CD4-positive, CD25-positive, alpha-beta regulatory T cell (primary cell): ENCODE measurements at places on chromosomes 1 and 21. TPM values are rescaled to one million over a fixed set of nuclear protein-coding genes. Genes with fewer than 3 reads are reported as not detected.

GRCh38 chr1:178528228-178528952 lies 15.5 kb downstream of the TEX35 start:
- peaks cover 3% of the 10 kb centered on the region for H3K4me1 ChIP-seq
- no peaks in the 10 kb centered on the region for H3K36me3 ChIP-seq
- no peak overlapping the region for H3K27ac ChIP-seq
- no peaks in the 10 kb centered on the region for H3K27me3 ChIP-seq
- no peak for DNase-seq
- no peak overlapping the region for H3K4me3 ChIP-seq

DNA sequence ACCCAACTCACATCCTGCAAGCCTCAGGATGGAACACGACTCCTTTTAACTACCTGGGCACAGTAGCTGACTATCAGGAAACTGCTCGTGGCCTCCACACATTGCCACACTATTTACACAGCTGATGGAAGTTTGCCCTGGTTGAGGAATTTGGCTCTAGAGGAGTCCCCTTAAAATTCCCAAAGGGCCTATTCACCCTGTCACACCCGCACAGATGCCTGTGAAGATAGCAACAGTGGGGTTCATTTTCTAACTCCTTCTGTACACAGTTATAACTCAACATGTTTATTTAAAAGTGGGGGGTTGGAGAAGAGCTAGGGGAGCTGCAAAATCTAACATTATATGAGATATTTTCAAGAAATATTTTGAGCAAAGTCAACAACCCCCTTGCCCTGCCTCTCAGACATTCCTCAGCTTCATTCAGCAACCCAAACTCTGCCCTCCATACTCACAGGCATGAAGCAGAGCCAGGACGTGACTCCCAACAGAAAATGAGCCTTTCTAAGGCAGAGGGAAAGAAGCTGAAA lies 35.8 kb upstream of the CCN1 start:
- no peaks in the 10 kb centered on the region for H3K4me1 ChIP-seq
- no peak overlapping the region for H3K4me3 ChIP-seq

DNA sequence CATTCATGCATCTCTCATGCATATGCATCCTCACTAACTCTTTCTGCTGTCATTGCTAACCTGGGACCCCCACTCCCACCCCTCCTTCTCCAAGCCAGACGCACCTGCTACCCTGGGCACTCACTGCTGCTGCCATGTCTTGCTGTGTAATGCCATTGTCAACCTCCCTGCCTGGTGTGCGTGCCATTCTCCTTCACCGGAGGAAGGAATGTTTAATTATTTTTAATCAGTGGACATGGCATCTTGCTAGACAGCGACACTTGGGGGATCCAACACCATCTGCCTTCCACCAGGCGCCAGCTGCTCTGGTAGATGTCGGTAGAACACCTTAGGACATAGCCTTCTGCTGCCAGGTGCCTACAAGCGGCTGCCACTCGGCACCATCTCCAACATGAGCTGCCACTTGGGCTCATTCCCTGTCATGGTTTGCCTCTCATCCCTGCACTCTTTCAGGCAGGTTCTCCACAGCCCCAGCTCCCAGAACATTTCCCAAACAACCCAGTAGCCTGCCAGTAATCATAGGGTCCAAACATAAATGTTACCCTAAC lies 306.9 kb downstream of the TTLL7 start:
- no peaks in the 10 kb centered on the region for H3K4me1 ChIP-seq
- H3K27ac ChIP-seq, result no peak overlapping the region
- no peaks in the 10 kb centered on the region for H3K36me3 ChIP-seq
- DNase-seq, result no peak
- no peak overlapping the region for H3K4me3 ChIP-seq

KCNJ9 gene
- total RNA-seq, result not detected

GRCh38 chr1:213698092-213698702 lies 289.6 kb upstream of the PROX1 start:
- H3K27ac ChIP-seq, result no peak overlapping the region
- H3K27me3 ChIP-seq, result no peaks in the 10 kb centered on the region
- H3K4me3 ChIP-seq, result no peak overlapping the region

DNA sequence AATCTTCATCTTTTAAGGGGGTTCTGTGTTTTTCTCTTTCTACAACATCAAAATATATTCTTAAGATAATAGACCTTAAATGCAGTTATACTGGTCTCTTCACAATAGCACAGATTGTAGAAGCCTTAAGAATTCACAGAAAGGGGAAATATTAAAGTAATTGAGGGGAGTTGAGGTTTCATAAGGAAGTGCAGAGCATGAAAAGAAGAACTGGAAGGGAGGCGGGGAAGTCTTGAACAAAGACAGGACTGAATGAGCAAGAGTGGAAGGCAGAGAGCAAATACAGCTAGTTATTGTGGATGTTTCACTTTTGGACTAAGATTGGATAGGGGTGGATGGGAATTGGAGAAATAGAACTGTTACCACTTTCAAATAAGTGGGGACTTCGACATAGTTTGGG lies 67.7 kb downstream of the PTGER3 start:
- H3K27me3 ChIP-seq, result peaks cover 1% of the 10 kb centered on the region
- no peak for DNase-seq
- H3K36me3 ChIP-seq, result no peaks in the 10 kb centered on the region
- no peaks in the 10 kb centered on the region for H3K4me1 ChIP-seq

BNIPL gene
- total RNA-seq, result 0.94 TPM

DNA sequence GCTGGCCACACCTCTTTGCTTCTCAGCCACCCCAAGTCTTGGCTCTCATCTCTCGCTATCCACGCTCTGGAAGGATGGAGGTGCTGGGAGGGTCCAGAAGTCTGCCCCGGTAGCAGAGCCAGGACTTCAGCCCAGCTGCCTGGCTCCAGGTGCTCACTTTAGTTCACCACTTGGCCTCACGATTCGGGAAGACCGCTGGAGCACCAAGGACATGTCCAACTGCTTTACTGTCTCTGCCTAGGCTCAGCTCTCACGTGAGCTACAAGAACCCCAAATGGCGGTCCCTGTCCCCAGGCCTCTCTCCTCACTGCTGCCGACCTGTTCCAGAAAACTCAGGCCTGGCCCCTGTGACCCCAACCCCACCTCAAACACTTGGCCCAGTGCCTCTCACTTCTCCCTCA lies 3.4 kb downstream of the TRIM11 start:
- H3K36me3 ChIP-seq, result peaks cover 8% of the 10 kb centered on the region
- no peak overlapping the region for H3K27ac ChIP-seq
- H3K4me1 ChIP-seq, result peaks cover 50% of the 10 kb centered on the region
- DNase-seq, result no peak
- no peaks in the 10 kb centered on the region for H3K27me3 ChIP-seq

DNA sequence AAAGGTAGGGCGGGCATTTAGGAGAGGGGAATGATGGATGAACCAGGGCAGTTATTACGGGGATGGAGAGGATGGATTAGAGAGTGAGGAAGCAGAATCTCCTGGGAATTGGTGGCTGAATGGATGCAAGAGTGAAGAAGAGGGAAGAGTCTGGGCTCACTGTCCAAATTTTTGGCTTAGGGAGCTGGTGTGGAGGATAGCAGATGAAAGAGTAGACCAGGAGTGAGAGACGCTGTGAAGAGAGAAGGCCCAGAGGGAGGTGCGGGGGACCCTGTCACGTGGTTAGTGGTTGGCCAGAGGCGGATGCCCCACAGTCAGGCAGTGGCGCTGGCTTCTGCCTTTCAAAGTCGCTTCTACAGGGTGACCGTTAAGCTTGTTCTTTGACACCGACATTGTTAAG lies 78.4 kb downstream of the PEX14 start:
- no peaks in the 10 kb centered on the region for H3K4me1 ChIP-seq
- no peak overlapping the region for H3K27ac ChIP-seq
- peaks cover 5% of the 10 kb centered on the region for H3K36me3 ChIP-seq
- H3K27me3 ChIP-seq, result no peaks in the 10 kb centered on the region
- no peak overlapping the region for H3K4me3 ChIP-seq

CD5L gene
- total RNA-seq, result not detected

RHEX gene
- total RNA-seq, result not detected

DNA sequence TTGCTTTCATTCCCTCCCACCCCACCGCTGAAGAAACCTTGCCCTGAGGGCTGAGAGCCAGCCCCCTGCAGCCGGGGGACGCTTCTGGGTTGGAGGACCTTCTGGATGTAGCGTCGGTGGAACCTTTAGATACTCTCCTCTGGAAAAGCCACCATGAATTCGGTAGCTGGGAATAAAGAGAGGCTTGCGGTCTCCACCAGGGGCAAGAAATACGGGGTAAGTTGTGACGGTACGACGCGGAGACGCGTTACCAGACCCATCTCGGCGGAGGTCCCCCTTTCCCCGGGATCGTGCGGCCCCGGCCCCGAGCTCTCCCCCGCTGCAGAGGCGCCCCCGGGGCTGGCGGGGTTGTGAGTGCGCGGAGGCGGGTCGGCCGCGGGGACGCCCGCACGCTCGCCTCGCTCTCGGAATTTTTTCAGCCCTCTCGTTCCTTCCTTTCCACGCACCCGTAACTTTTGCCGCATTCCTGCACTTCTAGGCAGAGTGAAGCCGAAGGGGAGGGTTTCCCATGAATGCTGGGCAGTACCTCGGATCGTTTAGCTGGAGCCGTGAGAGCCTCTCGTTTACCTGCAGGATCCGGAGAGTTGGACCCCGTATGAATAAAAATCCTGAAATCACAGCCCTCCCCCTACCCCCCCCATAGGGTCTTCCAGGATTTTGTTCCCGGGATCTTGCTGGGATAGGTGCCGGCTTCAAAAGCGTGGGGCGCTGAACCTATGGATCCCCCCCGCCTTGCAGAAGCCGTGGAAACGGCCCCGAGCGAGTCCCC lies 671 bp downstream of the KIF26B start:
- H3K4me3 ChIP-seq, result peak overlapping the region; percentile 55
- DNase-seq, result peak; percentile 6
- no peak overlapping the region for H3K27ac ChIP-seq
- peaks cover 38% of the 10 kb centered on the region for H3K27me3 ChIP-seq
- H3K36me3 ChIP-seq, result no peaks in the 10 kb centered on the region
- H3K4me1 ChIP-seq, result peaks cover 42% of the 10 kb centered on the region

DNA sequence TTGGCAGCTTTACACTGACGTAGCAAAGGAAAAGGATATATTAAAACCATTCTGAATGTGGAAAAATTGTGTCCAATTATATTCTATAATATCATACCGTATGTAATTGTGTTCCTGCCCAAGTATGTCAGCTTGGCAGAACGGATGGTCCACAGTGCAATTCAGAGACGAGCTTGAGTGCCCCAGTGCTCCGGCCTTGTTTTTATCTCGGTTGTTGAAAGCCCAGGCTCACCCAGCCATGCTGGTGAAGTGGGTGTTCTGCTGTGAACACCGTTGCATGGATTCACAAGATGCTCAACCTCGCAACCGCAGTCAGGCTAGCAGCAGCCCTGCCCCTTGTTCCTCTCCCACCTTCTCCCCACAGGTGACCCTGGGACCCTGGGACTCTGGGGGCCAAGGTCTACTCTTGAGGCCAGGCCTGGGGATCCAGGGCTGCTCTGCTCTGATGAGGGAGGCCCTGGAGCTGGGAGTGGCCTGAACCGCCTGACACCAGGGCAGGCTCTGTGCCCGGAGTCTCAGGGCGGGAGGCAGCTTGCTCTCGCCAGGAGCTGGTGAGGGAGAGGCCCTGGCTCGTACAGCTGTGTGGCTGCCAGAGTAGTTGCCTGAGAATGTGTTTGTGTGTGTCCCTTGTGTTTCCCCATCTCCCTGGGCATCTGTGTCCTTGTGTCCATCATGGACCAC lies 11.2 kb downstream of the PTPRF start:
- H3K27me3 ChIP-seq, result no peaks in the 10 kb centered on the region
- H3K36me3 ChIP-seq, result no peaks in the 10 kb centered on the region
- DNase-seq, result no peak

DNA sequence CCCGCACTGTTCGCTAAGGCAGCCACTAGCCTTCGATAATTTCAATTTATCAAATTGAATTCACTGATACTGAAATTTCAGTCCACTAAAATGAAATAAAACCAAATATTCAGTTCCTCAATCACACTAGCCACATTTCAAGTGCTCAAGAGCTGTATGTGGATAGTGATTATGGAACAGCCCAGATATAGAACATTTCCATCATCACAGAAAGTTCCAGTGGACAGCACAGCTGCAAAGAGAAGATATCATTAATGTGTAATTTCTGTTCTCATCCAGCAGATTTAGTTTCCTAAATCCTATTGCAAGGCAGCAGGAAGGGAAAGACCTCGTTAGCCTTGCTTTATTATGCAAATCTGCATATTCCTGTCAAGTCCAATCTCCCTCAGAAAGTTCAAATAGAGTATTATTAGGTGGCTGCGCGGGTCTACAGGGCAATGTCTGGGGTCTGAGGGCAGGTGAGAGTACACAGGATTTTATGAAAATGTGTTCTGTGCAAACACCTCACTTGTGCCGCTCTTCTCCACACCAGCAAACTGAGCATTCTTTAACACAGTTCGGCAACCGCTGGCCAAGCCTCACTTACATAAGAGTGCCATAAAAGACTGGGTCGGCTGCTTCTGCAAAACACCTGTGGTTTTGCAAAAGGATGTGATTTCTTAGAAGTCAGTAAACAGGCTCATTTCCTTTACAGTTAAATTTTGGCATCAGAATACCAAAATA lies 22.4 kb downstream of the CAPZB start:
- no peaks in the 10 kb centered on the region for H3K27me3 ChIP-seq
- H3K36me3 ChIP-seq, result peaks cover 7% of the 10 kb centered on the region
- H3K4me3 ChIP-seq, result peak overlapping the region; percentile 72
- H3K27ac ChIP-seq, result peak overlapping the region; percentile 79
- peak; percentile 36 for DNase-seq

DNA sequence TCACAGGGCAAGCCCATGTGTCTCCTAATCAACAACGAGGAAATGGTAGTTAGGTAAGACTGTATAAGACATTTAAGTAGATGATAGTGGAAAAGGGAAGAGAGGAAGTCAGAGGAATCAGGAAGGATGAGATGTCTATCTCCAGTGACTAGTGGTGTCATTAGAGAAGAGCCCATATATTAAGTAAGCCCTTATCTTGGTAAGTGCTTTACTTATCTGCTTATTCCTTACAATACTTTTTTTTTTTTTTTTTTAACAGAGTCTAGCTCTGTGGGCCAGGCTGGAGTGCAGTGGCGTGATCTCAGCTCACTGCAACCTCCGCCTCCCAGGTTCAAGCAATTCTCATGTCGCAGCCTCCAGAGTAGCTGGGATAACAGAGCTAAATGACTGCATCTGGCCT lies 29.5 kb downstream of the RNF11 start:
- DNase-seq, result no peak
- H3K27me3 ChIP-seq, result no peaks in the 10 kb centered on the region
- H3K4me1 ChIP-seq, result peaks cover 9% of the 10 kb centered on the region
- H3K27ac ChIP-seq, result no peak overlapping the region
- H3K36me3 ChIP-seq, result peaks cover 9% of the 10 kb centered on the region

- H3K27ac ChIP-seq, result no peak overlapping the region
- no peaks in the 10 kb centered on the region for H3K27me3 ChIP-seq
- no peak for DNase-seq
- H3K4me1 ChIP-seq, result no peaks in the 10 kb centered on the region
- H3K4me3 ChIP-seq, result no peak overlapping the region
- no peaks in the 10 kb centered on the region for H3K36me3 ChIP-seq
Measured at GRCh38 chr1:224939844-224940425, 10.5 kb downstream of the DNAH14 start.

ZSCAN20 gene
- total RNA-seq, result 0.94 TPM

GRCh38 chr1:201786824-201787223 lies 42.1 kb upstream of the IPO9 start:
- no peak overlapping the region for H3K27ac ChIP-seq
- H3K4me1 ChIP-seq, result no peaks in the 10 kb centered on the region
- no peaks in the 10 kb centered on the region for H3K36me3 ChIP-seq
- H3K4me3 ChIP-seq, result no peak overlapping the region
- no peaks in the 10 kb centered on the region for H3K27me3 ChIP-seq

PAQR6 gene
- total RNA-seq, result 3.7 TPM

HSPB7 gene
- not detected for total RNA-seq

ERICH3 gene
- not detected for total RNA-seq
